ENCODE measurements at places on chromosomes 4 and X. TPM values are rescaled to one million over a fixed set of nuclear protein-coding genes. Genes with fewer than 3 reads are reported as not detected.

The GIMD1 gene
- total RNA-seq: not detected

The SYN1 gene
- total RNA-seq: under 0.01 TPM

The GLRA2 gene
- not detected for total RNA-seq

The ADH1C gene
- total RNA-seq: not detected

The FSTL5 gene
- not detected for total RNA-seq

The TSPAN7 gene
- 0.59 TPM for total RNA-seq

The TEX13B gene
- not detected for total RNA-seq

The ARHGAP6 gene
- total RNA-seq: not detected

The ATP1B4 gene
- total RNA-seq: not detected

The FGF13 gene
- total RNA-seq: 1.3 TPM

DNA sequence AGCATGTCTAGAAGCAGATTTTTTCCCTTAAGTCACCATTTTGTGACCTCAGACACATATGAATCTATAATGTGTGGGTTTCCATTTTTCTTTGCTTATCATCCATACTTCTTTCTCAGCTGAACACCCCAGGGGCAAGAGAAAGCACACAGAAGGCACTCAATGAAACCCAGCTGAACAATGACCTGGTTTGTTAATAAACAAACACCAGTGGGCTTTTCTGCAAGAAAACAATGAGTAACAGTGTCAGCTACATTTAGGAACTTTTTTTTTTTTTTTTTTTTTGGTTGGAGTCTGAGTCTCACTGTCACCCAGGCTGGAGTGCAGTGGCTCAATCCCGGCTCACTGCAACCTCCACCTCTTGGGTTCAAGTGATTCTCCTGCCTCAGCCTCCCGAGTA lies 40.7 kb upstream of the KLF3 start:
- DNase-seq: no peak

DNA sequence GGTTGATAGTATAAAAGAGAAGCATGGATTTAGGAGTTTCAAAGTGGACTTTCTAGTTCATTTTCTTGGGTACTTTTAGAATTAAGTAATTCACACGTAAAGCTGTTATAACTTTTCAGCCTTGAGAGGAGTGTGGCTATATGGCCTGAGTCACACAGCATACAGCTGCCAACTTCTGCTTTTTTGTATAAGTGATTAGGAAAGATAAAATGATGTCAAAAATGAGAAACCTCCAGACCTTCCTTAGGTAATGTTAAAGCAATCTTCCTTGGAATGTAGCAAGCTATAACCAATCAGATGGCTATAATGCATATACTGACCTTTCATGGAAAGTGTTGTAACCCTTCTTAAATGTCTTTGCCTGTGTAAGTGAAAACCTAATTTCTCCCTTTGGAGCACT lies 39.2 kb downstream of the RAB40AL start:
- DNase-seq: peak; percentile 42

DNA sequence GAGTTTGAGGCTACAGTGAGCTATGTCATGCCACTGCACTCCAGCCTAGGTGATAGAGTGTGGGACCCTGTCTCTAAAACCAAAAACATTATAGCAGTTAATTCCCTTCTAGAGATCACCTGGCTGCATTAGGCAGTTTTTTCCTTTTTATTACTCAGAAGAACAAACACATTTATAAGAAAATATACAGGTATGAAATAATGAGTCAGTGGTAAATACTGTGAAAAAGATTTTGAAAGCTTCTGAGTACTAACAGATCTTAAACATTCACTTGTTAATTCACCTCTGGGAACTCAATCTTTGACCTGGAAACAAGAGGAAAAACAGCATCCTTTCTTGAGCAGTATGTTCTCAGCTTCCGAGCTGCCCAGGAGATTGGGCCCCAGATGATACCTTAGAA lies 64.1 kb downstream of the UCHL1 start:
- no peak for DNase-seq

GRCh38 chrX:150334981-150335380 lies 28.1 kb upstream of the MAMLD1 start:
- DNase-seq: no peak

- peak; percentile 32 for DNase-seq
Measured at GRCh38 chr4:17448689-17449088, 63.2 kb downstream of the QDPR start.

GRCh38 chr4:165355900-165356300 lies 22.9 kb upstream of the CPE start:
- DNase-seq: no peak

DNA sequence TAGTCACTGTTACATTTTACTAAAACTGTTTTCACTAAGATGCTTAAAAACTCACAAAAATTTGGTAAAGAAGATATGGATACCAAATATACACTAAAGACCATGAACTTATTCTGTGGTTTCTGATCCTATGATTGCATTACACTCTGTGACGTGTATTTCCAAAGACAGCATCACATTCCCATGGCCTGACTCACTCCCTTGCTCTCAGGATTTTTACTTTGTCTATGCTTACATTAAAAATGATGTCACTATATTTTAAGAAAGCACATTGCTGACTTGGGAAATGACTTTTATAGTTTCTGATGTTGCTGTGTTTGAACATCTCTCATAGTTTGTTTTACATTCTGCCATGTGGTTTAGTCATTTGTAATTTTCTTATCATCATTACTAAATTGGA lies 327.9 kb upstream of the MAGEB18 start:
- DNase-seq: peak; percentile 5

GRCh38 chr4:123363729-123364128 lies 32.9 kb upstream of the SPRY1 start:
- DNase-seq: no peak

- DNase-seq: no peak
Measured at GRCh38 chrX:10926404-10926803, 184.7 kb upstream of the HCCS start.

- no peak for DNase-seq
Measured at GRCh38 chrX:90040807-90041206, 119.1 kb downstream of the TGIF2LX start.

DNA sequence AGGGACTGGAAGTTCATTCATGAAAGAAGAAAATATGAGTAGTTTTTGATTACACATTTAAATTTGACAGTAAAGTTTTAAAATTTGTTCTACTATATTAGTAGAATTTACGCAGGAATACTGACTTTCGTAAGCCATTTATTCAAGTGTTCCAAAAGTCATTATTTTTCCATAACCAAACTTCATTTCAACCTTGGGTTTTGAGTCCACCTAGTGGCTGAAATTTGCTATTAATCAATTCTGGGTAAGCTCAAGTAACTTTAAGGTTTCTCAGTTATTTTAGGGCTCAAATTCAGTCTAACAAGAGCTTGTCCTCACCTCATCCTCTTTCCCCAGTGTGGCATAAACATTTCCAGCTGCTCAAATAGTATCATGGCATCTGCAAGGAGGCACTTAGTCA lies 175.4 kb downstream of the SH3BGRL start:
- peak; percentile 8 for DNase-seq

DNA sequence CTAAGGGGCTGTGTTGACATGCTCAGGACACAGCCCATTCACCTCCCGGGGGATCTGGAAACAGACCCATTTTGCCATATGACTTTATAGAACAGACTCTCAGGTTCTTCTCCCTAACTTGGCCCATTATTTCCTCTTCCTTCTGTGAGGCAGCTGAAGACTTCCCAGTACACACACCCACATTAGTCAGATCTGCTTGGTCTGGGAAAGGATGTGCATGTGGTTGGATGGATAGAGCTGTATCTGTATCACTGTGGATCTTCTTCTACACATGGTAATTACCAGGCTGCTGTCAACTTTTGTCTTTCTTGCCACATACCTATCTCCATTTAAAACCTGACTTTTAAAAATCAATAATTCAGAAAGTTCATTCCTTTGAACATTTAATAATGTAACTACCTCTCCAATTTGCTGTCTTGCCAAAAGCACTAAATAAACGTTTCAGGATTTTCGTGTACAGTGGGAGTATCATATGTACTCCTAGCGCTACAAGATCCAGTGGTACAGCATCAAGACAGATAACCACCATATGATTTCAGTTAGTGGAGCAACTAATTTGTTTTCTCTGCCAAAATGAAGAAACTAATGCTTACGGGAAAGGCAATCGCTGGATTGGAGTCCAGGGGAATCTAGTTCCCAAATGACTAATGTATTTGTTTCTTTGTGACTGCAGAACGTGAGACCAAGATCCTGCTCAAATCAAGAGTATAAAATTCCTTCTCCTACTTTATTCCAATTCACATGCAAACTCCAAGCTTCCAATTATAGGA lies 134.1 kb upstream of the MAP3K15 start:
- DNase-seq: peak; percentile 39

DNA sequence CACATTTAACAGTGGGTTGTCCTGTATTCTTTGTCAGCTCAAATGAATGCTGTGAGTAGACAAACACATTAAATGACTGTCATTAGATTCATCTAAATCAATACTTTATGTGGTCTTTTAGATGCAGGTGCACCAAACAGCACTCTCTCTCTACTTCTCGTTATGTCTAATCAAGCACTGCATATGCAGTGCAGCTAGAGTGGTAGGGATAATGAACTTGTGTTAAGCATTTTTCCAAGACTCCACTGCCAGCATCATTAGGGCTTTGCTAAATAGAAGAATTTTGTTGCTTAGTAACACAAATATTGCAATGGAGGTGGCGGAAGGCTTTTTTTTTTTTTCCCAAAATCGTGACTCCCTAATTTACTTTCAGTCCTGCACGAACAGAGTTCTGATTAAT lies 447.0 kb upstream of the GALNT7 start:
- no peak for DNase-seq

- peak; percentile 99 for DNase-seq
Measured at GRCh38 chr4:151540728-151541388, 131.9 kb downstream of the FHIP1A start.

DNA sequence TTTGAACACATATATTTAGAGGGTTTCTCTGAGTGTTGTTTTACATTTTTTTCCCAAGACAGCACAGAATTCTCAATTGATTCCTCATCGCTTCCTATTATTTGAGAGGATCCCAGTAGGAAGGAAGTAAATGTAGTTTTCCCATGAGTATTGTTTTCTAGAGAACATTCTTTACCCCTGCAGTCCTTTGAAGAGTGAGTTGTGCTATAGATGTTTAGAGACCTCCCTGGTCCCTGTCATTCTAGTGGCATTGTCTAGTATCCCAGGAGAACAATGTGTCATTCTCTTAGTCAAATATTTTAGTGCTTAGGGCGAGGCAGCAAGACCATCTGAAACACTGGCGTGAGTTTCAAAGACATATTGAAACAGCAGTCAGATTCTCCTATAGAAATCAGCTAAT lies 32.5 kb downstream of the SORBS2 start:
- DNase-seq: no peak

Measured in mammary epithelial cell (primary cell).